Ureter (tissue), 1 donor: ENCODE measurements at places on chromosomes 2 and 18. TPM values are rescaled to one million over a fixed set of nuclear protein-coding genes. Genes with fewer than 3 reads are reported as not detected.

Gene MTCL1
- 150 TPM for total RNA-seq

- no peak for DNase-seq
Observed at GRCh38 chr2:54809819-54810218, 86.4 kb downstream of the EML6 start.

GRCh38 chr2:206693399-206694137, 24.6 kb downstream of the DYTN start:
- no peak for DNase-seq

Gene FOSL2
- total RNA-seq = 259 TPM

GRCh38 chr2:127032621-127033020, 74.3 kb downstream of the BIN1 start:
- DNase-seq = no peak

DNA sequence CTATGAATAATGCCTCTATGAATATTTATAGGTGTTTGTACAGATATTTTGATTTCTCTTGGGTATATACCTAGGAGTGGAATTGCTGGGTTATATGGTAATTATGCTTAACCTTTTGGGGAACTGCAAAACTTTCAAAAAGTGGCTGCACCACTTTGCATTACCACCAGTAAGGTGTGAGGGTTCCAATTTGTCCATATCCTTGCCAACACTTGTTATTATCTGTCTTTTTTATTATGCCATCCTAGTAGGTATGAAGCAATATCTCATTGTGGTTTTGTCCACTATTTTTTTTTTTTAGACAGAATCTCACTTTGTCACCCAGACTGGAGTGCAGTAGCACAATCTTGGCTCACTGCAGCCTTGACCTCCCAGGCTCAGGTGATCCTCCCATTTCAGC, 112.2 kb upstream of the FBXO11 start:
- DNase-seq = no peak

GRCh38 chr2:123040506-123040905, 984.6 kb upstream of the CNTNAP5 start:
- no peak for DNase-seq

DNA sequence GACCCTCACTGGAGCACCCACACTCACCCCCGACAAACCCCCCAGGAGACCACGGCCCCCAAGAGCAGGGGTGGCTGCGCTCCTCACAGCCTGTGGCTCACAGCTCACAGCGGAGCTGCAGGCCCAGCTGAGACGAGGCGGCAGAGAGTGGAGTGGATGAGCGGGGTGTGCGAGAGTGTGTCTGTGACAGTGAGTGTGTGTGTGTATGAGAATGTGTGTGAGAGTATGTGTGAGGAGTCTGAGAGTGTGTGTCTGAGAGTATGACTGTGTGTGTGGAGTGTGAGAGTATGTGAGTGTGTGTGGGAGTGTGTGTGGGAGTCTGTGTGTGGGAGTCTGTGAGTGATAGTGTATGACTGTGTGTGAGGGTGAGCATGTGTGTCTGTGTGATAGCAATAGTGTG, 55.3 kb upstream of the ID2 start:
- no peak for DNase-seq

Gene ABCG5
- not detected for total RNA-seq

Gene GPBAR1
- total RNA-seq = 1.5 TPM

GRCh38 chr2:88036182-88036581, 19.4 kb downstream of the KRCC1 start:
- DNase-seq = no peak

Gene DYSF
- total RNA-seq = 15.2 TPM

- DNase-seq = no peak
Observed at GRCh38 chr2:21052044-21052443, 8.2 kb upstream of the APOB start.

DNA sequence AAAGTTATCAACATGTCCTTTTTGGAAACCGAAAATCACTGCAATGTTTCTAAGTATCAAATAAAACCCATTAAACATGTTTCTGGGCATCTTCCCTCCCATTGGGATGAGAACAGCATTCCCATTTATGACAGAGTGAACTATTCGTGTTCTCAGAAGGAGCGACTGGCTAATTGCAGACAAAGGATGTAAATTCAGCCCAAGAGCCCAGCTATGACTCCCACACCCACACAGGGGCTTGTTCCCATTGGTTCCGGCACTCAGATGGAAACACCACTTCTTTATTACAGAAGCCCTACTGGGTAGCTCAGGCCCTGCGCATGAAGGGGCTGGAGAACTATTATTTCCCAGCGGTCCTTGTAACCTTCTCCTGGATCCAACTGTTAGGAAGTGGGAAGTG, 16.6 kb upstream of the NPAS2 start:
- DNase-seq = no peak

Gene CD302
- total RNA-seq = 25.2 TPM

DNA sequence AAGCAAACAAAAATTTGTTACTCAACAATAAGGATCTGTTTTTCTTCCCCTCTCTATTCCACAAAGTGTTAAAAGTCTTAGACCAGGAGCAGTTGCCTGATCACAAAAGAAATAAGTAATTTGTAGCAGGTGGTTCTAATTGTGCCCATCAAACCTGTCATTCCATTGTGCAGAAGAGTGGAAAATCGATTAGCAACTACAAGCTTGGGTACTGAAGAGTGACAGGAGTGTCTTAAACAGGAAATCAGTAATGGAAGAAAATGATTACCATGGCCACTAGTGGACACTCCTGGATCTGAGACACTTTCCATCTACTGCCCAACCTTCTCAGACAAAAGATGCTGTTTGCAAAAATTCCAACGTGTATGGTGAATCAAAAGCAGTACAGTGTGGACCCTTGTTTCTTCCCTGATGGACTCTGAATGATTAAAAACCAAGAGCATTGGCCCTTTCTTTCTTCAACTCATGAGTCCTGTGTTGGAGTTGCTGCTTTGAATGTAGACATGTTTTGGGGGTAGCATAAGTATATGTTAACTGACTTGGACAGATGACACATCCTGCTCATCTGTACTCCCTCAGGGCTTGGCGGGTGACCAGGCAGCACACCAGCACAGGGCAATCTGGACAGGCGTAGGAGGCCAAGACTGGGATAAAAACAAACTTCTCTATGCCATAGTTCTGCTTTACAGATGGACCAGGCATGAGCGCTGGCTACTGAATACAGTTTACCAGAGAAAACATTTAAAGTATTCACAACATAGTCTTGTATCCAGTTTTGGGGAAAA, 51.9 kb downstream of the PLA2R1 start:
- no peak for DNase-seq

Gene GALNT5
- total RNA-seq = 0.29 TPM

- no peak for DNase-seq
Observed at GRCh38 chr2:168706806-168707205, 95.6 kb upstream of the NOSTRIN start.

Gene MROH2A
- 9.3 TPM for total RNA-seq

Gene GNAL
- 19.4 TPM for total RNA-seq

Gene ZBTB7C
- 72.1 TPM for total RNA-seq

GRCh38 chr2:37631292-37631691, 40.1 kb downstream of the CDC42EP3 start:
- no peak for DNase-seq

DNA sequence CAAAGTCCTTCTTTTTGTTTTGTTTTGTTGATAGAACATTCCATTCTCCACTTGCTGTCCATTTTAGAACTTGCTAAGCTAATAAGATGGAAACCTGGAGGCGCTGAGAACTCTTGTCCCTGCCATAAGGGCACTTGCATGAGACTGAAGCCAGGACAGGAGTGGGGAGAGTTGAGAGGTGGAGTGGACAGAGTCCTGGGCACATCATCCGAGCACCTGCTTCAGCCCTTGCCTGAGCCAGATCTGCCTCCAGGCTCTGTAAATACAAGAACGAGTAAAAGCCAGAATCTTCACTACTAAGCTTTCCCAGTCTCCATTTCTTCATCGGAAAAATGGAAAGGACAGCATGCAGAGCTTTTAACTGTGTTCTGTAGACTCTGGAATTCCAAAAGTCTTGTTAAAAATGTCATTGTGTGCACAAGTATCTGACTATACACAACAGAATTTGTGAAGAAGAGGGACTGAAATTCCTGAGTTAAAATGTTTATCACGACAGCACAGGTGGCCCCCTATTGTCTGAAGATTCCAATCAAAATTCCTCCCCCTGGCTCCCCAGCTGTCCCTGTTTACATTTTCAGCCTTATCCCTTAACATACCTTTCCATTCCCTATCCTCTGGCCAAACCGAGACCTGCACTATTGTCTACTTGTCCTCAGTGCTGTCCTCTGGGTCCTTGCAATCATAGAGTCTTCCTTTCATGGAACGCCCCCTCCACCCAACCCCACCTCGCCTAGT, 498.2 kb upstream of the TNP1 start:
- DNase-seq = no peak
